ENCODE measurements at places on chromosomes 3 and 15.

GRCh38 chr15:80906159-80906766 is 83.4 kb downstream of the MESD start:
- no peak for DNase-seq

- no peak for DNase-seq
These were observed 210.8 kb upstream of the ROPN1 start for GRCh38 chr3:124202754-124203153.

GRCh38 chr15:88299497-88299896 is 43.0 kb upstream of the NTRK3 start:
- DNase-seq, result no peak

DNA sequence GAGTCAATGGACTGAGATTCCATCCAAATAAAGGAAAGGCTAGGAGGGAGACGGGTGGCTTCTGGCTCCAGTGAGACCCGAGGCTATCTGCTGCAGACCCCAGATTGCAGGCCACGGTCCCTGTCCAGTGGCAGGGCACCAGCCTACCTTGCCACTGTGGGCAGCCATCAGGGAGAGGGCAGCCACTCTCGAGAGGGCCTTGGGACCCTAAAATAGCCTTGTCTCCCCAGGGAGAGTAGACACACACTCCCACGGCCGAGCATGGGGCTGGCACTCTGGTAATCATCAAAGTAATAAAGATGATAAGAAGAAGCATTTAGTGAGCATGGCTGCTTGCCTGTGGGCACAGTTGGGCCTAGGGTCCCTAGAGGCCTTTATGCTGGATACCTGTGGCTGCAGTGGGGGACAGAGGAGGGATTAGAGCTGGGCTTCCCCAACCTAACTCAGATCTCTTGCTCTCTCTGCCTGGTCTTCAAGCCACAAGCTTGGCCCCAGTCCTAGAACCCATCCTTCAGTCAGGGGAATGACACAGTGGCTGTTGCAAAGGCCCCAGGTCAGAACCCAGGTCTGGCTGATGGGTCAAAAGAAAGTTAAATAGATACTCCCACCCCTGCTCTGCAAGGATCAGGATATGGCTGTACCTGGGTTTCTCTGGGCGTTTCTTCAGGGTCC is 9.2 kb upstream of the VIPR1 start:
- no peak for DNase-seq

DNA sequence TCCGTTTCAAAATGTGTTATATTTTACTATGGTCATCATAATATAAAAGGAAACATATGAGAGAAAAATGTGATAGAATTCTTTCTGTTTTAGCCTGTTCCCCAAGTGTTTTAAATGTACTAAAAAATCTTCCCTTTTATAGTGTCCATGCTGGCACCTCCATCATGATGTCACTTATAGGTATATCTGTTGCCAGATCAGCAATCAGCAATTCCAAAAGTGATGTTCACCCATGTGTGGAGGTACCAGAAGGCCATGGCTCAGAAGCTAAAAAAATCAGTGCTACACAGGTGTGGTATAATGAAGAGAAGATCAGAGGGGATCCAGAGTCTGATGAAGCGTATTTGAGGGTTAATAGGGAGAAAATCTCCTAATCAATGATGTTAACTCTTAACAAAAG is 1.1 kb upstream of the GPR15 start:
- DNase-seq, result no peak

DNA sequence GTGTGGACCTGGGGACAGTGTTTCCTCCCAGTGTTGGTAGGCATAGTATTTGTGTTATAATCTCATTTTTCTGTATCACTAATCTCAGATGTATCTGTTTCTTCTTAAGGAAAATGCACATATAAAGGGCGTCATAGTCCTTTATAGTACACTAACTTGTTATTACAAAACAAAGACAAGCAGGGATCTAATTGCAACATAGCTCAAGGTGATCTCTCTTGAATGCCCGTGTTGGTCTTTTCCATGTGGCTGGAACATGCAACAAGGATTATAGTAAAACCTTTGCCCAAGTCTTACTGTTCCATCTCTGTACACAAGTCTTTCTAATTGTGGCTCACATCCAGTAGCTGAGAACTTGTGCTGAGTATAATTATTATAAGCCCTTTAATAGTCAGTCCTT is 3.5 kb upstream of the GPR87 start:
- DNase-seq, result no peak

DNA sequence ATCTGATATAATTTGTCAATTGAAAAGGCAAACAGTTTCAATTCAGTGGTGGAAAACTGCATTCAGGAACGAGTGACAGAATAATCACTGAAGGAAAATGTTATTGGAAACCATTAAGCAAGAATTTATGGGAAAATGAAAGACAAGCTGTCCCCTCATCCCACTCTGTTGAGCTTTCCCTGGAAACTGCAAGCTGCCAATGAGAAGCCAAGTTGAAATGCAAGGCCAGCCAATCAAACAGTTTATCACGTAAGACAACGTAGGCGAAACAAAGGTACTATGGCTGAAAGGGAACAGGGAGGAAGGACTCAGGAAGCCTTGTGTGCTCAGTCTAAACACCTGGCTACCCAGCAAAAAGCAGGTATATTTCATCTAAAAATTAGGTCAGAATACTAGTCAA is 187.9 kb upstream of the ATP10A start:
- no peak for DNase-seq

- no peak for DNase-seq
These were observed 84.3 kb downstream of the ARPP21 start for GRCh38 chr3:35723480-35724097.

Data from memory B cell (primary cell).